Central memory CD4-positive, alpha-beta T cell (primary cell): ENCODE measurements at places on chromosomes 7 and 10.

DNA sequence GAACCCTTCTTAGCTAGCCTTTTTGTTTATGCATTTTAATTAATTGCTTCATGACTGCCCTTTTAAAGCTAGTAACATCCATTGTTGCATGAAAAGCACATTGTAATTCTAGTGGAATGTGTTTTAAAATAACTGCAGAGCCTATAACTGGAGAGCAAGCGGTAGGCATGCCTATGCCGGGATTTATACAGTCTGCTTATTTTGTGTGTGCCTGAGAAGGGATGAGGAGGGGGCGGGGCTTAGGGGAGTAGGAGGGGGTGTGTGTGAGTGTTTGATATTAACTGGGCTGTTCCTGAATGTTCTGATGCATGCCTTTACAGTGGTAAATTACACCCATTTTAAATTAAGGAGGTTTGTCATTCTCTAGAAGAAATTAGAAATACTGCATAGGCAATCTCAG is 208.1 kb downstream of the TCF7L2 start:
- DNase-seq, result no peak

GRCh38 chr7:70630440-70630817 is 501.5 kb upstream of the GALNT17 start:
- DNase-seq, result no peak

- no peak for DNase-seq
Observed at GRCh38 chr7:11332865-11333228, 359.2 kb downstream of the PHF14 start.

DNA sequence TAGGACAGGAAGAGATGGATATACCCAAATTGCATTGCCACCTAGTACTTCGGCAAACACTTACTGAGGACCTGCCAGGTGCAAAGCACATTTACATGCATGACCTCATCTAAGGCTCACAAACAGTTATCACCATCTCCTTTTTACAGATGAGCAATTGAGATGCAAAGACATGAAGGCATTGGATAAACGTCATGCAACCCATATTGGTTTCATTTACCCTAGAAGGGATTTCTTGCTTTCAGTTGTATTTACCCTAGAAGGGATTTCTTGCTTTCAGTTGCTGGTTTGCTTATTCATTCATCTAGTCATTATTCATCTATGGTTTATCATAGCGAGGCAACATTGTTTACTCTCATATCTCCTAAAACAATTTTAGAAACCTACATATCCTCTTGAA is 52.2 kb downstream of the STEAP1B start:
- DNase-seq, result no peak

DNA sequence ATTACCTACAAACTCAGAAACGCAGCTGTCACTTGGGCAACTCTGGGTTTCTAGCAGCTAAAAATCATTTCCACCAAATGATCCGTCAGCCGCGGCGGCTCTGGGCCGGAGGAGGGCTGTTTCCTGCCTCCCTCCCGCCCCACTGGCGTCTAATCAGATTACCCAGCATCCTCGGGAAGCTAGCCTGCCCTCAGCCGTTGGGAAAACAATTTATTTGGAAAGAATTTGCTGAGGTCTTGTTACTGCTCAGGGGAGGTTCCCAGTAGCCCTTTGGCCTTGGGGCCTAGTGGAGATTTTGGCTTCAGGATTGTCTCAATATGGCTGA is 65.0 kb upstream of the ADGRA1 start:
- DNase-seq, result no peak

DNA sequence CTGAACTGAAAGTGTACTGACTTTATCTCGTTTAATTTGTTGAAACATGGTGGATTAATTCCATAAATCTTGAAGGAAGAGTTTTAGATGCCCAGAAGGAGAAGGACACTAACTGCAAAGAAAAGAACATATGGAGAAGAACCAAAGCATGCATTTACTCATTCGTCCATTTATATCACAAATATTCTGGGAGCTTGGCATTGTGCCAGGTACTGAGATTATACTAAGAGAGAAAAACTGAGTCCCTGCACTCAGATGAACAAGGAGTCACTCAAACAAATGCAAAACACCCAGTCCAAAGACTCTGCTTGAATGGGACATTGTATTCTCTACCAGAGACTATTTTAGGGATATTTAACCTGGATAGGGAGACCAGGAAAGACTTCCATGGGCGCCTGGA is 588.0 kb upstream of the MGMT start:
- DNase-seq, result no peak

DNA sequence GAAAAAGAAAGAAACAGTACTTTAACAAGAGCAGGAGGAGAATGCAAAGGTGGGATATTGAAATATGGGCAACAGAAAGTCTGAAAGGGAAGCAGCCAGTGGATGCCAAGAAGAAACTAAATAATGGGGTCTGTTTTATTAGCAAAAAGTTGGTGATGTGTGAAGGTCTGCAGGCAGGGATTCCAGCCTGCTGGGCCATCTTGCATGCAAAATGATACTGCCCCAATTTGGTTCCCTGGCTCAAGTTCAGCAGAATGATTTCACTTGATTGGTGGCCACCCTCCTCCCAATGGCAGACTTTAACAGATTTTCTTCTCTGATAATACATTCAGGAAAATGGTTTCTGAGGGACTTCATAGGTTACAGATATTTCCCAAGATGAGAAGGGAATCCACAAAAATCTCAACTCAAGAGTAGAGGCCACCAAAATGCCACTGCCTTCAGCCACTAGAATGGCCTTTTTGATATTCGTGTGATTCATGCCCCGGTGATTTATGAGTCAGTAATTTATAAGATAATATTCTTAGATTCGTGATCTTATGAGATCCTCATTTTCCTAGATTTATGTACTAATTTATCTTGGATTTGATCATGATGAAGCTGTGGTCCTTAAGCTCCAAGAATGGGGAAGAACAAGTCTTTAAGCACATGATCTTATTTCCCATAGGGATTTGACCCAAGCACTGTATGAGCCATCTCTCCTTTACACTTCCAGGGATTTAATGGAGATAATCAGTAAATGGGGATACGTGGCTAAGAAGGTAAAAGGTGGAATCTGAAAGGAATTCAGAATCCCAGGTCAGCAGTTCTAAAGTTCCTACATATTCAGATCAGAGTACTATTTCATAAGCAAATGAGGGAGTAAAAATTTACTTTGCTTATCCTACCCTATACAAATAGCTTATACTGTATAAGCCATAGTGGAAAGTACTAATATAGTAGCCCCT is 32.3 kb upstream of the ADD3 start:
- DNase-seq, result no peak
